ENCODE measurements at places on chromosomes 6 and 20.

GRCh38 chr6:33725891-33726673 is 14.6 kb upstream of the UQCC2 start:
- no peak for DNase-seq

- peak; percentile 52 for DNase-seq
Observed at GRCh38 chr20:37243937-37244571, 17.6 kb downstream of the GHRH start.

DNA sequence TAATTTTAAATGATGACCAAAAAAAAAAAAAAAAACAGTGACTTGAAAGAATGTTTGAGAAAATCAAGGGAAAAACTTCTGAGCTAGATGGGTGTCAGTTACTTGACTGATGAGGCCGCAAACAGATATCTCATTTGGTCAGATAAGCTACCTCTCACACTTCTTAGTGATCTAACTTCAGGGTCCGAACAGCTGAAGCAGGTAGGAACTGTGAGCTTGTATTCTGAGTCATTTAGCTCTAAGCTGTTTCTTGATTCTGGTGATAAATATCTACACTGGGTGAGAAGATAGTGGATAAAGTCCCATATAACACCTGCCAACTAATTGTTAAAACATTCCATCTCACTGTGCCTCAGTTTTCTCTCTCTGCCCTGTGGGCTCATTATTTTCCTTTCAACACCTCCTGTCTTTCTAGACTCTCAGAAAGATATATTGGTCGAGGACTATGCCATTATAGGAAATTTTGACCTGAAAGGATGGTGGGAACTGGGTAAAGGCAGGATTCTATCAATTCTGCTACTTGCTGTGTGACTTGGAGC is 7.7 kb downstream of the KIF3B start:
- DNase-seq: no peak

DNA sequence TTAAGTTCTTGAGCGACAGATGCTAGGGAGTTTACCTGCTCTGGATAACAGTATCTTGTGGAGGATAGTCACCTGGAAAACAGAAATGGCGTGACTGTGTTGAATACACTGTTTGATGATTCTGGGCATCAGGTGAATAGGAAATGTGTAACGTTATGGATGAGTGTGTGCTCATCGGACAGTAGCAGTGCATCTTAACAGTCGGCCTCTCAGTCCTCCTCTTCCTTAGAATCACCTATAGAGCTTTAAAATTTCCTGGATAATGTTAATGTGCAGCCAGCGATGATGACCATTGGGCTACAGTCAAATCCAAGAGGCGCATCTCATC is 217.7 kb downstream of the OR2B2 start:
- no peak for DNase-seq
